ENCODE measurements at places on chromosomes 4 and X. TPM values are rescaled to one million over a fixed set of nuclear protein-coding genes. Genes with fewer than 3 reads are reported as not detected.

Gene DCLK2
- 3.9 TPM for total RNA-seq

Gene HPF1
- 55.9 TPM for total RNA-seq

Gene DTHD1
- not detected for total RNA-seq

Gene FHDC1
- 0.13 TPM for total RNA-seq

Gene PABPC4L
- 0.65 TPM for total RNA-seq

Gene MAD2L1
- 54.9 TPM for total RNA-seq

Gene RIPPLY1
- not detected for total RNA-seq

Gene TEC
- 0.27 TPM for total RNA-seq

Gene CASP6
- 42.7 TPM for total RNA-seq

Gene CYBB
- not detected for total RNA-seq

Gene CA5B
- 5.5 TPM for total RNA-seq

Gene POLN
- total RNA-seq = 5.6 TPM

Gene RIBC1
- 0.13 TPM for total RNA-seq

Gene PRAF2
- total RNA-seq = 7.8 TPM

Gene FGB
- total RNA-seq = not detected

Gene FAM199X
- total RNA-seq = 44.8 TPM

Gene NRK
- 5.3 TPM for total RNA-seq

Gene STOX2
- 0.22 TPM for total RNA-seq

Gene F11
- total RNA-seq = not detected

Gene PAGE4
- not detected for total RNA-seq

Gene MAGEA12
- not detected for total RNA-seq

Gene FRYL
- 150 TPM for total RNA-seq

Gene CXCL10
- total RNA-seq = not detected

Gene ARMCX4
- 6.8 TPM for total RNA-seq

Gene EDA2R
- 9.9 TPM for total RNA-seq

Gene NUDT10
- total RNA-seq = 0.43 TPM

Gene ARMCX5
- 16.2 TPM for total RNA-seq

Gene TMEM185A
- total RNA-seq = 12.5 TPM

Gene JCHAIN
- total RNA-seq = not detected

Gene MAGEB5
- not detected for total RNA-seq

Gene MAMLD1
- total RNA-seq = 2.3 TPM
